T-helper 1 cell (primary cell): ENCODE measurements at places on chromosomes 3 and 15.

GRCh38 chr3:130948001-130948773, 54.3 kb downstream of the ATP2C1 start:
- no peak for DNase-seq

DNA sequence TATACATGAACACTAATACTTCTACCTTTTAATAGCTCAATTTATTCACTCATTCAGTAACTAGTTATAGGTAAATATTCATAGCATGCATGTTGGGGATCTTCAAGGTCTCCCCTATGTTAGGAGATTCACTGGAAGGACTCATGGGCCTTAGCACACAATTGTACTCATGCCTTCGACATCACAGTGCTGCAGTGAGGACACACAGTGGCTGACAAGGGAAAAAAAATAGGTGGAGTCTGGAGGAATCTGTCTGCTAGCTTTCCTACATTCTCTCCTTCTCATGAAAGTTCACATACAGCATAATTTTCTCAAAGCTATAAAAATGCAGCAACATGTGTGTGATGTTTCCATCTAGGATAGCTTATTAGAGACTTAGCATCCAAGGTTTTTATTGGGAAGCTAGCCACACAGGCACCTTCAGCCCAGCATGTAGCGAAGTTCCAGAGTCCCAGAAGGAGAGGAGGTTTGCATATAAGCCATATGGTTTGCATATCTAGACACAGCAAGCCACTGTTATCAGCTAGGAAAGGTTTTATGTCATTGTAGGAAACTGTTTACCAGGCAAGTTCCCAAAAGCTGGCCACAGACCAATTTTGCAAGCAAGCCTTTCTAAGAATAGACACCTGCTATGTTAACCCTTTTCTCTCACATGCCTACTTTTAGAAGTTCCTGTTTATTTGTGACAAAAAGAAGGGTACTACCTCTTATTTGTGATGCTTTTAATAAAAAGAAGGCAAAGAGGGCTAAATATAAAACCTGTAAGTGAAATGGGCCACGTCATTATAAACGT, 46.4 kb downstream of the MORC1 start:
- no peak for DNase-seq

- no peak for DNase-seq
Measured at GRCh38 chr3:189576486-189576885, 54.7 kb upstream of the TP63 start.

- no peak for DNase-seq
Measured at GRCh38 chr3:149992416-149993058, 21.8 kb upstream of the PFN2 start.

- DNase-seq = no peak
Measured at GRCh38 chr15:101540480-101541239, 51.2 kb upstream of the PCSK6 start.
